ENCODE measurements at places on chromosomes 2 and 18.

DNA sequence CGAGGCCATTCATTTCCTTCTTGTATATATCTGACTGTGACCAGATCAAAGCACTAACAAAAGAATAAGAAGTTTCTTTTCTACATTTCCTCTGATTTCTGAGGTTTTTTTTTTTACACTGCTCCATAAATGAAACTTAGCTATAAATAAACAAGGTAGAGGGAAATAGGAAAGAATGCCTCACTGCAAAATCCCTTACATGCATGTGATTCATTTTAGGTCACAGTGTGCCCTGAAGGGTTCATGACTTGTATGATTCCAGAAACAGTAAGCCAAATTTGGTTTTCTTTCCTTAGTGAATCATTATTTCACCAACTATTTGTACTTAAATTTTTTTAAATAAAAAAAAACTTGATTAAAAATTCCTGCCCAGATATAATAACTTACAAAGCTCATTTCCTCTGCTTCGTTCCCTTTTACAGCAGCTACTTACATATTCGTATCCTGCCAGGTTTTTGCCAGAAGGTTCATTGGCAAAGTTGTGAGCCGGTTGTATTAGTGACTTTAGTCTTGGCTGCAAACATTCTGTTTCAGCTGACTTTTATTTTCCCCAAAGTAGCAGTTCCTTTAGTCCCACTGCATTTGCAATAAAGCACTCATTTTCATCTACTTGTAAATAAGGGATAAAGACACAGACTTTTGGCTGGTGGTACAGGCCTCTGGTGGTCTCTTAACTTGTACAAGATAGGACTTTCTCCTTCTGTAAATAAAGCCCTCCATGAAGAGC, 58.6 kb downstream of the LRP2 start:
- DNase-seq: no peak

DNA sequence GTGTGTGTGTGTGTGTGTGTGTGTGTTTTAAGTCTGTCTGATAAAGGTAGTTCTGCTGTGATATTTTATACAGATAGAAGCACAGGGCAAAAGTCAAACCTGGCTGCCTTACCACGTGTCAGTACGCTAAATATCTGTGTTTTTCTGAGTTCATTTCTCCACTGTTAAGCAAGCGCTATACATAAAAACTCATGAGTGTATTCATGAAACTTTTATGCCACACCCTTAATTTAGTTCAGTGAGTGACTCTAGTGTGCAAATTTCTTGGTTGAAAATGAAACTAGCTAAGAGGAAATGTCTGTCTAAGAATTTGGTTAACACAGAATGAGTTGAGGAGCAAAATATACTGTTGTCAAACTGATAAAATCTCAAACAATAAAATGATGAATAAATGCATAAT, 11.2 kb downstream of the CASP10 start:
- no peak for DNase-seq

- DNase-seq: no peak
These were observed 39.6 kb downstream of the MARCO start for GRCh38 chr2:118981632-118982031.

DNA sequence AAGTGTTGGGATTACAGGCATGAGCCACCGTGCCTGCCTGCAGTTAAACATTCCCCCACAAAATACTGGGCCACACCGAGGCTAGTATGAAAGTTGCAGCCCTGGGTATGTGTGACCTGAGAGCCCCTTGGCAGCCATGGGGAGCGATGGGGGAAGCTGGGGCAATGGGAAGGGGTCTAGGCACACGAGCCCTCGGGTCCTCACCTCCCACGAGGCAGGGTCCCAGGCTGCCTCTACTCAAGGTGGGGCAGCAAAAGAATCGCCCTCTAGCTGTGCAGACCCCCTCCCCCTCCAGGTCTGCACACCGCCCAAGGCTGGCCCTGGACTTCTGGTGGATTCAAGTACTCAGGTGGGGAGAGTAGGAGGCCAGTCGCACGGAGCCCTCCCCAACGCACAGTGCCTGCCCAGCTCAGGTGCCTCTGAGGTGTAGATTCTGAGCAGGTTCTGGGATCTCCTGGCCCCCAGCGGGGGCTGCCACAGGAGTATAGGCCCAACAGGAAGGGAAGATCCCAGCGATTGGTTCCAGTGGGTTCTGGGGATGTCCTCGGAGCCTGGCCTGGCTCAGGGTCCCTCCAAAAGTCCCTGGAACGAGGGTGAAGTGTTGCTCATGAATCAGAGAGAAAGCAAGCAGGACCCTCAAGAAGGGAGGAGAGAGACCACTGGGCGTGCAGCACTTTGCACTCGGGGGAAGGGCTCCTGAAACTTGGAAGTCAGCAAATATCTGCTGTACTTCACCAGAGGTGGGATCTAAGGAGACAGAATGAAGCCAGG, 2.6 kb downstream of the GPR35 start:
- no peak for DNase-seq

- no peak for DNase-seq
These were observed 14.3 kb downstream of the SPTBN1 start for GRCh38 chr2:54470266-54470938.

DNA sequence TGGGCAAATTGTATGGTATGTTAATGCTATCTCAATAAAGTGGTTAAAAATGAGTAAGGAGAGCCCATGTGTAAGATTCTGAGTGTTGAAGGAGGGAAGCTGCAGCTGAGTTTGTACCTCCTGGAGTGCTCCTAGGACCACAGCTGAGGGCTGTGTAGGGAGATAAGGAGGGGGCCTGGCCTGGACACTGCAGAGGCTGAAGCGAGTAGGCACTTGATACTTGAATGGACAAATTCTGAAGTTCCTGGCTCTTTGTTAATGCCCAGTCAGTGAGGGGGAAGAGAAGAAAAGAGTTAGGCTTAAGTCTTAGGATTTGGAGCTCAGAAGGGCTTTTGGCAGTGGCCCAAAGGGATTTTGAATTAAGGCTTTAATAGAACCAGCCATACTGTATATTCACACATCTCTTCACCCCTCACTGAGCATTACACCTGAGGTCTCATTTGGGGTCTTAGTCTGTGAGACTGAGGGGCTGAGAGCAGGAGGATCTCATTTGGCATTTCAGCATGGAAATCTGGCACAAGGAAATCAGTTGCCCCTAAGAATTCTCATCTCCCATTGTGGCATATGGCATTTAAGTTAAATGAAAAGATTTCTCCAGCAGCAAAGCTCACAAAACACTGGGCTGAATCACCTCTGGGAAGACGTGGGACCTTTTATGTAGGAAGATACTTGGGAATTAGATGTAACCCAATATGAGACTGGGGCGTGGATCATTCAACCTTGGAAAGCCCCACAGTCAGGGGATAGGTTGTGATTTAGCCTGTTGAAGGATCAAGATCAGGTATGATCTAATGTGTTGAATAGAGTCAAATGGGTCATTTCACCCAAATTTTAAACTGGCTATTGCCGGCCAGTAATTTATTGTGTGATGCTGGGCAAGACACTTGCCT, 46.8 kb downstream of the LIPG start:
- DNase-seq: no peak

GRCh38 chr2:30402441-30403182, 44.4 kb upstream of the LCLAT1 start:
- no peak for DNase-seq

DNA sequence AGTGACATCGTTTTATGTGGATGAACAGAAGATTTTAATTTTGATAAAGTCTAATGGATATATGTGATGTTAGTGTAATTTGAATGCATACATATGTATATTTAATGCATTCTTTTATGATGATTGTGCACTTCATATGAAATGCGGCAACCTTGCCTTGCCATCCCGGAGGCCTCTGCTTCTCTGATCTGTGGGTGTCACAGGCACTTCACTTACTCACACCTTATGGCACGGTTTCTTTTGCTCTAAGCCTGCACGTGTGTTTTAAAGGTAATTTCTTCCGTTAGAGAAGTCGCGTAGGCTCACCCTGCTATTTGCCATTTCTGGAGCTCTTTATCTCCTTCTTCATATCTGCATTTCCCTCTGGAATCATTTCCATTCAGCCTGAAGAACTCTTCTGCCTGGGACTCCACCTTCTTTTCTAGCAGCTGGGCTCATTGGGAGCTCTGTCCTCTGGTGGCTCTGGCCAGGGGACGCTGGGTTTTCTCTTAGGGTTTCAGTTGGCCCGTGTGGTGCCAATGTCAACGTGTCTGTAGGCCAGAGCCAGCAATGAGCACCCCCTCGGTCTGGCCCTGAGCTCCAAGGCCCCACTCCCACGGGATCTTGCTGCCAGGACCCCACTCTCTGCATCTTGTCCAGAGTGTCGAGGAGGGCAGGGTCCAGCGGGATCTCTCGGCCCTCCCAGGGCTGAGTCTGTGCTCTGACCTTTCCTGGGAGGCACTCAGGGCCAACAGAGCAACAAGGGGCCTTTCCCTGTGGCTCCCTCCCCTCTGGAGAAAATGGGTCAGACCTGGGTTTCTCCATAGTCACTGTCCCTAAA, 97.3 kb downstream of the RTP5 start:
- DNase-seq: no peak

GRCh38 chr2:141911485-141912066, 219.2 kb downstream of the LRP1B start:
- peak; percentile 32 for DNase-seq

GRCh38 chr2:45700407-45701013, 49.0 kb downstream of the PRKCE start:
- no peak for DNase-seq

- no peak for DNase-seq
These were observed 259.1 kb downstream of the SS18 start for GRCh38 chr18:25831301-25831701.

- no peak for DNase-seq
These were observed 373.5 kb upstream of the MYT1L start for GRCh38 chr2:2704428-2705090.

GRCh38 chr2:122955776-122956175, 1069.3 kb upstream of the CNTNAP5 start:
- no peak for DNase-seq

DNA sequence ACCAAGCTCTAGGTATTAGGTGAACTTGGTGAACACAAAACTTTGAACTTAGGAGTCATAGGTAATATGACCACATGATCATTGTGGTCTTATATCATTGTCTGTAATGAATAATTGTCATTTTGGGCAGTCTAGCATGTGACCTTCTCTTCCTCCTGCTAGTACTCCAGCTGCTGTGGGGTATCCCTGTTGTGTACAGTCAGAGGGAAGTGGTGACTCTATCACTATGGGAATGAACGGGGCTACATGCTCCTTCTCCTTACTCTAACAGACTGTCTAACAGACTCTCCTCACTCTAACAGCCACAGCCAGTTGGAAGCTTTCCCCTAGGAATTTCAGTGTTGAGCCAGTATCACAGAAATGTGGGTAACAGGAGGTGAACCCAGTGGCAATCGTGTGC, 68.2 kb upstream of the NEDD4L start:
- DNase-seq: no peak

DNA sequence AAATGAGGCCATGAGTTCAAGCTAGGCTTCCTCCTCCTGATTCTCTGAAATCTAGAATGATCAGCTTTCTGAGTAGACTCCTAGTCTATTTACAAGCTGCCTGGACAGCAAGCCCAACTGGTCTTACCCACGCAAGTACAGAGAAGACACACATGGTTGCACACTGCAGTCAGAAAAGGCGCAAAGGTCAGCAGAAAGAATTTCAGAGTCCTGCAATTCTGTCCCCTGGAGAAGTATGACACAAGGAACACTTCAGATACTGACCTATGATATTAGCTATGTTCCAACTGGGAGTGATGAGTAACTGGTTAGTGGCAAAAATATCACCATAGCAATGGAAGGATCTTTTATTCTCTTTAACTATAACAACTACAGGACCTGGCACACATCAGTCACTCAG, 336.1 kb upstream of the PKDCC start:
- DNase-seq: no peak

- DNase-seq: no peak
These were observed 157.5 kb upstream of the PKDCC start for GRCh38 chr2:41890341-41890740.

GRCh38 chr2:220096406-220096805, 469.0 kb downstream of the SLC4A3 start:
- DNase-seq: no peak

DNA sequence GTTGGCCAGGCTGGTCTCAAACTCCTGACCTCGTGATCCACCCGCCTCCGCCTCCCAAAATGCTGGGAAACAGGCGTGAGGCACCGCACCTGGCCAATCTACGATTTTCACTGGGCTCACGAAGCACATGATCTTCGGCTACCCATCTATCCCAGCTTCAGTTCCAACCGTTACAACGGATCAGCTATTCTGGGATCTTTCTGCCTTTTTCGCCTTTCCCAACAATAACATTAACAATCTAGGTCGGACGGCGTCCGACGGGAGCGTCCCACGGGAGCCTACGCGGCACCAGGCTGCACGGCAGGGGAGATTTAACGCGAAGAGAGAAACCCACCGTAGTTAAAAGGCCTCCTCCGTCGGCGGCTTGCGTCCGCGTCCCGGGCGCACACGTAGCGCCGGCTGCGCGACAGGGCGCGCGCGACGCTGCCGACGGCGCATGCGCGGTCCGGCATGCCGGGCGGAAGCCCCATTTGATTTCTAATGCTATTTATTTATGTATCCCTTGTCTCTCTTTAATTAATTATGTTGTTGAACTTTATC, at the start of gene MSL3B:
Gene MSL3B (minus strand): TSS at position 394 of the 540 bp plus-strand sequence.
- peak; percentile 49 for DNase-seq

GRCh38 chr18:59123588-59124369, 15.9 kb upstream of the SEC11C start:
- DNase-seq: no peak

DNA sequence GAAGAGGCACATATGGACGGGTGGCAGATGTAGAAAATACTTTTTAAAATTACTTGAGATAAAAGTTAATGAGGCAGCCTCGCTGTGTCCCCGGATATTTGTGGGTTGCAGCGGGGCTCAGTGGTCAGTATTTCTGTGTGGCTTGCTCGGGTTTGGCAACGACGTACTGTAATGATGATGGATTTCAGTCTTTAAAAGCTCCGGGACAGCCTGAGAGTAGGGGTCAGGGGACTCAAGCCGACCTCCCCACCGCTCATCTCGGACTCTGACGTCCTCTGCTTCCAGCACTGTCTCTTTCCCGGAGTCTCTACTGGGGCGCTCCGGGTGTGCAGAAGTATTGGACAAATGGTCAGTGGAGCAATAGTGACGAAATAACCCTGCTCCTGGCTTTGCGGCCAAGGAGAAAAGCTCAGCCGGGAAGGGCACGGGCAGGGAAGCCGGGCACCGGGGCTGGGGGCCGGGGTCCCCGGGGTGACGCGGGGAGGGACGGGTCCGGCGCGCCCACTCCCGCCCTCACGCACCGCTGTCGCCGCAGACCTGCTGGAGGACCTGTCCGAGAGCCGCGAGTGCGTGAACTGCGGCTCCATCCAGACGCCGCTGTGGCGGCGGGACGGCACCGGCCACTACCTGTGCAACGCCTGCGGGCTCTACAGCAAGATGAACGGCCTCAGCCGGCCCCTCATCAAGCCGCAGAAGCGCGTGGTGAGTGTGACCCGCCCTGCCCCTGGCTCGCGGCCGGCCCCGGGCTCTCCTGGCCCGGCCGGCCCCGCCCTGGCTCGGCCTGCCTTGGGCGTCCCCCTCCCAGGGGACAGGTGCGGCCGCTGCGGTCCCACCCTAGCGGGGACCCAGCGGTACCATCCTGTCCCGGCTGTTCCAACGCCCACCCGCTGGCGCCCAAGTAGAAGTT, 7.3 kb downstream of the GATA6 start:
- no peak for DNase-seq

Measured in liver (tissue), 10 donors.